ENCODE measurements at places on chromosomes 4 and X.

GRCh38 chrX:121103381-121103780 is 56.0 kb downstream of the GLUD2 start:
- DNase-seq: no peak

- no peak for DNase-seq
These were observed 9.0 kb upstream of the HNRNPD start for GRCh38 chr4:82382751-82383150.

DNA sequence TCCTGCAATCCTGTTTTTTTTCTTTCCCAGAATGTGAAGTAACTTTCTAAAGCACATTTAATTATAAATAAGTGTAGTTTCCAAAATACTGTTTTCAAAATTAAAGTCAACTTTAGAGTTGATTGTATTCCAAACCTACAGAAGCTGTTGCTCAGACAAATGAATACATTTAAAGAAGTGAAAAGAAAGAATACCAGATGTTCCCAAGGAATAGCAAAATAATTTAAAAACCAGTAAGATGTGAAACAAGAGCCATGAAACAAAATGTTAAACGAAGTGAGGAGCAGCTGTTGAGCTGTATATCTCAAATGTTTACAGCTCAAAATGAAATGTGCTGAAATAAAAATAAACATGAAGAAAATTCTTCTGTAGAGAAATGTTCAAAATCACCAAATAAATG is 627.4 kb upstream of the NDST4 start:
- no peak for DNase-seq

DNA sequence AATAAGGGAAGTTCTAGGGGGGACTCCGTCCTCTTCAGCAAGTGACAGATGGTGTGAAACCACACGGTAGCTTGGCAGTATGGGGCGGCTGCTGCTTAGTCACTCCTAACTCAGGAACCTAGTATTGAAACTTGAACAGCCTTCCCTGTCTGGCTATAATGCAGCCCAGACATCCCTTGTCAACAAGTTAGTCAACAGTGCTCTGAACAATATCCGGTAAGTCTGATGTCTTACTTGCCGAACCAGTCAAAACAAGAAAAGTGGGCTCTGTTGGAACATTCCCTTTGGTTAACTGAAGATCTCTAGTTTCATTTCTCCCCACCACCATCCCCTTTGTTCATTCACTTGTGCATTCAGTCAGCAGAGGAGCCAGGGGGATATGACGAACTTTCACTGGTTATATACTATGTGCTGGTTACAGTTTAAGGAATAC is 18.7 kb upstream of the CXCL13 start:
- peak; percentile 69 for DNase-seq

GRCh38 chr4:80322716-80323115 is 12.8 kb upstream of the CFAP299 start:
- DNase-seq: no peak

DNA sequence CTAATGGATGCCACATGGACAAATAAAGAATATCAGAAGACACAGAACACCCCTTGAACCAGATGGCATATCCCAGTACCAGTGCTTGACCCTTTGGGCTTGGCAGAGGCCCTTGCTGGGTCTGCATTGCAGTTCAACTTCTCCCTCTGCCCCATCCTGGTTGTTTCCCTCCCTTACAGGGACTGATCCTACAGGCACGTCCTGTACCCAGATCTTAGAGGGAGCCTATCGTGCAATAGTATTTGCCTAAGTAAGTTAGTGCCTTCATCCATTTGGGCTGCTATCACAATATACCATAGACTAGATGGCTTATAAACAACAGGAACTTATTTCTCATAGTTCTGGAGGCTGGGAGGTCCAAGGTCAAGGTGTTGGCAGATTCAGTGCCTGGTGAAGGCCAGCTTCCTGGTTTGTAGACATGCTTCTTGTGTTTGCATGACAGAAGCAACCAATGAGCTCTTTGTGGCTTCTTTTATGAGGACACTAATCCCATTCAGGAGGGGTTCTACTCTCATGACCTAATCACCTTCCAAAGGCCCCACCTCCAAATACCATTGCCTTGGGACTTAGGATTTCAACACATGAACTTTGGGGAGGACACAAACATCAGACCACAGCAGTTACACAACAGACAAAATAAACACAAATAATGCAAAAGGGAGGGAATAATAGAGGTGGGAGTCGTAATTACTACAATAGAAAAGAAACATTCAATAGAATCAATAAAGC is 146.5 kb upstream of the MSX1 start:
- DNase-seq: no peak

- DNase-seq: no peak
These were observed 19.6 kb downstream of the UGT2B7 start for GRCh38 chr4:69115851-69116213.

GRCh38 chrX:1387141-1387776 is 4.7 kb downstream of the SLC25A6 start:
- no peak for DNase-seq

- DNase-seq: no peak
These were observed 62.5 kb downstream of the NSD2 start for GRCh38 chr4:1933700-1934099.

- no peak for DNase-seq
These were observed 337.6 kb downstream of the SPIN4 start for GRCh38 chrX:63013549-63013948.

DNA sequence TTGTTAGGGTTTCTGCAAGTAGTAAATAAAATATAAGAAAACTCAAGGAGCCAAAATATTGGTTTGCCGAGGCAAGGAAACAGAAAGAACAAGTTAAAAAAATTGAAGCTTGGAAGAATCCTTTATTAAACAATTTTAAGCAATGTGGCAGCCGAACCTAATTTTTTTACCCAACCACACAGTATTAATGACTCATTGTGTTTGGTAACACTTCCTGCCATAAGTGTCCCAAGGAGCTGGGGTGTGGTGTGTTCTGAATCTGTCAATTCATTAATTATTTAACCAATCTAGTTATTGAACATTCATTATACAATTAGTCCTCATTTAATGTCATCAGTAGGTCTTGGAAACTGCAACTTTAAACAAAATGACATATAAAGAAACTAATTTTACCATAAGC is 19.3 kb upstream of the CPE start:
- DNase-seq: no peak
